ENCODE measurements at places on chromosomes 12 and 14.

DNA sequence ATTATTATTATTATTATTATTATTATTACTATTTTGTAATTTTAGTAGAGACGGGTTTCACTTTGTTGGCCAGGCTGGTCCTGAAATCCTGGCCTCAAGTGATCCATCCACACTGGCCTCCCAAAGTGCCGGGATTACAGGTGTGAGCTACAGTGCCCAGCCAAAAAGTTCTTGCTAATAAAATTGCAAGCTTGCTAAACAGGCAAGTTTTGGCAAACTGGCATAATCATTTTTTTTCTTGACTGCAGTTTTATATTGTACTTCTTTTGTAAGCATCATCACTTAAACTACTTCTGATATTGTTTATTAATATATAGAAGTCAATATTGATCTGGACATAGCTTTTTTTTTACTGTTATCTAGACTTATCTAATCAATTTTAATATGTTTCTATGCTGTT is 536.4 kb downstream of the LRFN5 start:
- no peak for DNase-seq

- peak; percentile 30 for DNase-seq
These were observed 58.1 kb downstream of the PLEKHG3 start for GRCh38 chr14:64762044-64763034.

DNA sequence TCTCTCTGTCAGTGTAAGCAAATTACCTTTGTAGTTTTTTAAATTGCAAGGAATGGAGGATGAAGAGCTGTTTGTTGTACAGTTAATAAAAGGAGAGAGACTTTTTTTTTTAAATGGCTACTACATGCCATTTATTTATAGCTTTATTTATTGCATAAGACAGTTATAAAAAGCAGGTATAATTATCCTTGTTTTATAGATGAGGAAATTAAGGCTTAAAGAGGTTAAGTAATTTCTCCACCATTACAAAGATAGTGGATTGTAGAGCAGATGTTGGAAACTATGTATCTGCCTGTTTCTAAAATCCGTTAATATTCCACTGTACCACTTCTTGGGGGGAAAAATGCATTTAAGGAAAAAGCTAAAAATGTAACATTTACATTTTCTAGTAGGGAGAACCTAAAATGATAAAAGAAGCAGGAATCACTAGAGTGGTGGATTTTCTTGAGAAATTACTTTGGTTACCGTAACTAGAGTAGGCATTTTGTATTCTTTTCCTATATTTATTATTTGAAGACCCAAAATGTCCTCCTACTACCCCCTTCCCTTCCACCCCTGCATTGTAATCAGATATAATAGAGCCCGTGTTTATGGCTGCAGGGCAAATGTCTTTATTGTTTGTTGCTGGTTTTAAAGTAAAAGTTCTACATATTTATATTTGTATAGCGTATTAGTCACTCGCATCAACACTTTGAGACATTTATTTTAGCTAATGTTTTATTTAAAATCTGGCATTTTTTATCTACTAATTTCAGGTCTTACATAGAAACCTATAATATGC is 2.3 kb downstream of the SNAPC1 start:
- no peak for DNase-seq

GRCh38 chr12:18436170-18436569 is 174.9 kb downstream of the PIK3C2G start:
- no peak for DNase-seq

GRCh38 chr12:89382328-89382727 is 30.0 kb upstream of the DUSP6 start:
- no peak for DNase-seq

- DNase-seq = no peak
These were observed 19.1 kb downstream of the BBS10 start for GRCh38 chr12:76329159-76329558.

GRCh38 chr14:45140661-45141187 is 5.0 kb downstream of the FANCM start:
- DNase-seq = no peak

- no peak for DNase-seq
These were observed 72.9 kb upstream of the FOXN3 start for GRCh38 chr14:89489761-89490437.

DNA sequence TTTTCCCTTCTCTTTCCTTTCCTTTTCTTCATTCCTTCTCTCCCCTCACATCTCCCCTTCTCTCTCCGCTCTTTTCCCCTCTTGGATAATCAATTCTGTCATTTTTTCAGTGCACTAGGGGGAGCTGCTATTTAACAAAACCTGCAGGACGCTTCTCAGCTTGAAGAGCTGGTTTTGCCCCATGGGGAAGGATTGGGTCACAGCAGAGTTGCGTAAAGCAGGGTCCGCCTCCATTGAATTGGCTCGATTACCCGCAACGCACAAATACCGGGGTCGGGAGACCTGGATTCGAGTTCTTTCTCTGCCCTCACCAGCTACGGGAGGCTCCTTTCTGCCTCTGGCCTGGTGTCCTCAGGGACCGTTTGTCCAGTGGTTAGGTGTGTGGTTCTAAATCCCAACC is 42.1 kb upstream of the CHGA start:
- no peak for DNase-seq

DNA sequence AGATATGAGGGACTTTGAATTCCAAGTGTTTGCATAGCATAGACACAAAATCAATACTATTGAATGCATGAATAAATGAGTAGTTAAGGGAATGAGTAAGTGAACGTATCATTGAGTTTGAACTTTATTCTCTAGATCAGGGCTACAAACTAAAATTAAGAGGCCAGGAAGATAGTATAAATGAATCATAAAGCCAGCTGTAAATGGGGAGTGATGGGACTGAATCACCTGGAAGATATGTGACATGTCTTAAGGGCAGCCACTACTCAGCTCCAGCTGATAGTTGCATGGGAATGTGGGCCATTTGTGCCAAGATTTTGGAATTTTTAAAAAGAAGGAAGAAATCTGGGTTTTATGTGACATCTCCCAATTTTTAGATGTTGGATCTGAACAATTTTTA is 229.9 kb downstream of the AKAP6 start:
- no peak for DNase-seq

DNA sequence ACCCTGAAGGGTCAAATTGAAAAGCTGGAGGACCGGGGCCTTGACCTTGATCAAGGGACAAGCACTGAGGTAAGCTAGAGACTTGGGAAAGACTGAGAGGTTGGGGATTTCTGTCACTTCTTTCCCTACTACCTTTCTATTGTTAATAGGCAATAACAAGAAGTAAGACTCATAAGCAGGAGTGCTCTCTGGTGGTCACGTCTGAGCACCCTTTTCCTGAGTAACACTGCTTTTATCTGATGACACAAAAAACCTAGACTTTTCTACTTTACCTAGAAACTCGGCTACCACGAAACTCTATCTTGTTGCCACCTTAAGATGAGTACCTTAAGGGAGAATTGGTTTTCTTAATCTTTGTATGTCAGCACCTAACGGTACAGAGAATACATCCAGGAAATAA is 35.5 kb upstream of the PPFIBP1 start:
- no peak for DNase-seq

DNA sequence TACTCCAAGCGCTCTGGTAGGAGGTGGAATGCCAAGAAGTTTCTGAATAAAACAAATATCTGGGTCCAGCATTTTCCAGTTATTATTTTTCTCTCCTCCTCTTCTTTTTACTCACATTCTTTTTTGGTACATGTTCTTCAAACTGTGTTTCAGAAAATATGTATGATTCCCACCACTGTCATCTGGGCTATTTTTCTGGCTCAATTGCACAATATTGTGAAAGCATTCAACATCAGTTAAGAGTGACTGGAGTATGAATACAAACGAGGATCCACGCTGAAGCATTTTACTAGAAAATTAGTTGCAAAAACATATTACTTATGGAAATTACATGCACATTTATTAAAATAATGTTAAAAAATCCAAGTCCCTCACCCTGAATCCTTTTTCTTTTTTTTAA is 61.5 kb downstream of the KCNMB4 start:
- DNase-seq = no peak

GRCh38 chr12:50070314-50071060 is 13.1 kb downstream of the ASIC1 start:
- peak; percentile 64 for DNase-seq

GRCh38 chr12:104823985-104824461 is 134.1 kb downstream of the SLC41A2 start:
- DNase-seq = no peak

DNA sequence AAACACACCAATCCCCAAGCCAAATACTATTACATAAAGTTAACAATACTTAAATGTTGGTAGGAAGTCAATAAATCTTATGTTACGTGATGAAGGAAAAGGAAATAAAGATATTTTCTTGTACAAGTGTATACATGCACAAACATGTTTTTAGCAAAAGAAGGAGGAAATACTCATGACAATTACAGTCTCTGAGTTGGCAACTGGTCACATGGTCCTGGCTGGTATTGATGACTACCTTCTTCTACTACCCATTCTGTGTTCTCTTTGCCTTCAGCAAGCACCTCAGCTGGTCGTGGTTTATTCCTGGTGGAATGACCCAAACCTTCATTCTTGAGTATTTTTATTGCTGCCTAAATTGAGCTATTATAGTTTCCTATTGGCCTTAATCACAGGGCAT is 84.8 kb downstream of the PLBD1 start:
- no peak for DNase-seq

- DNase-seq = no peak
These were observed 102.7 kb downstream of the DACT1 start for GRCh38 chr14:58740379-58740935.

DNA sequence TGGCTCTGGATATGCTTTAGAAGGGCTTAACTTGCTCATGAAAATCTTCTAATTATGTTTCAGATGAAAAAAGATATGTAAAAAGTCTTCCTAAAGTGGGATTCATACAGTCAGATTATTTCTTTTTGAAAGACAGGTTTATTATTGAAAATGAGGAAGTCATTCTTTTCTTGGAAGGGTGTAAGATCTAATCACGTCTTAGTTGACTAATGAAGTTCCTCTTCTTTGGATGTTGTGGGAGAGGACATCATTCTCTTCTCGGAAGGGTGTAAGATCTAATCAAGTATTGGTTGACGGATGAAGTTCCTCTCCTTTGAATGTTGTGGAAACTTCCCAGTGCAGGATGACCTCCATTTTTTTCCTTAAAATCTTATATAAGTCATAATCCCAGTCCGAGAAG is 74.9 kb downstream of the ALG10 start:
- DNase-seq = no peak

- DNase-seq = no peak
These were observed 162.6 kb downstream of the PELI2 start for GRCh38 chr14:56280843-56281242.

- no peak for DNase-seq
These were observed 22.9 kb downstream of the TDP1 start for GRCh38 chr14:89978656-89979055.

GRCh38 chr14:87002776-87003175 is 990.2 kb downstream of the GALC start:
- DNase-seq = no peak

GRCh38 chr12:114275932-114276785 is 129.8 kb downstream of the TBX5 start:
- no peak for DNase-seq

DNA sequence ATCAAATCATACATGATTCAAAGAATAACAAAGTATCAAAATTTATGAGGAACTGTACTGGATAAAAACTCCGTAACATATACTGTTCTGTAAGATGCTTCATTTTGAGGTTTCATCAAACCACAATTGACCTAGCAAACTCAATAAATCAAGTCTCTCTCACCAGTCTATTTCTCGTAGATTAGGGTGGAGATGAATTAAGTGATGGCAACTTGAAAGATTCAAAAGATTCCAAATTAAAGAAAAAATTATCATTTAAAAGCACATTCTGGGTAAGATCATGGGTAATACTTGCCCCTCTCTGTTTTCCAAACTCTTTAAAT is 74.4 kb downstream of the PAPLN start:
- DNase-seq = no peak

- DNase-seq = no peak
These were observed 58.0 kb upstream of the TSPAN9 start for GRCh38 chr12:3019005-3019680.

- no peak for DNase-seq
These were observed 1.3 kb downstream of the DTX1 start for GRCh38 chr12:113057565-113058485.

GRCh38 chr14:68885226-68886108 is 92.6 kb upstream of the ZFP36L1 start:
- no peak for DNase-seq

DNA sequence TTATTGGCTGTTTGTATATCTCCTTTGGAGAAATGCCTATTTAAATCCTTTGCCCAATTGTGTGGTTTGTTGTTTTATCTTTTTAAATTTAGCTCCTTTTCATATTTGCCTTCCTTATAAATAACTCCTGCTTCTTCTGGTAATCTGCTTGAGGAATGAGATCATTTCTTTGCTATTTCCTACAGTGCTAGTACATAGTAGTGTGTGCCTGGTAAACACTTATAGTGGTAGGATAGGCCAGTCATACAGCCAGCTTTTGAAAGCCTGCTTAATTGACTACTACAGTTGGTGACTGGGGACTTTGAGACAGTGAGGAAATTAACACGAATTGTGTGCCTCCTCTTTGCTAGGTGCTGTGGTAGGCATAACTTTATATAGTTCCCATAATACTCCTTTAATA is 68.7 kb downstream of the BORCS5 start:
- DNase-seq = no peak

DNA sequence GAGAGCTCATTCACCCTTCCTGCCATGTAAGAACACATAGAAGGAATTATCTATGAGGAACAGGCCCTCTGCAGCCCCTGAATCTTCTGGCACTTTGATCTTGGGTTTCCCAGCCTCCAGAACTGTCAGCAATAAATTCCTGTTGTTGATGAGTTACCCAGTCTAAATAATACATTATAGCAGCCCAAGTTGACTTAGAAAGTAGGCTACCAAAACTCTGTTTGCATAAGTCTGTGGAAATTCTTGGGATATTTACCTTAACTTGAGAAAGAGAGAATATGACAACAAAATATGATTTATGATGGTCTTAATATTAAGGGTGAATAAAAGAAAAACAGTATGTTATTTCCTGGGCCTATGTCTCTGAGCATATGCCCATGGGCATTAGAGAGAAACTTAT is 433.0 kb upstream of the LMO3 start:
- no peak for DNase-seq

- no peak for DNase-seq
These were observed 47.7 kb downstream of the CYP46A1 start for GRCh38 chr14:99731547-99732435.

GRCh38 chr12:121934309-121934664 is 15.9 kb downstream of the CFAP251 start:
- no peak for DNase-seq

DNA sequence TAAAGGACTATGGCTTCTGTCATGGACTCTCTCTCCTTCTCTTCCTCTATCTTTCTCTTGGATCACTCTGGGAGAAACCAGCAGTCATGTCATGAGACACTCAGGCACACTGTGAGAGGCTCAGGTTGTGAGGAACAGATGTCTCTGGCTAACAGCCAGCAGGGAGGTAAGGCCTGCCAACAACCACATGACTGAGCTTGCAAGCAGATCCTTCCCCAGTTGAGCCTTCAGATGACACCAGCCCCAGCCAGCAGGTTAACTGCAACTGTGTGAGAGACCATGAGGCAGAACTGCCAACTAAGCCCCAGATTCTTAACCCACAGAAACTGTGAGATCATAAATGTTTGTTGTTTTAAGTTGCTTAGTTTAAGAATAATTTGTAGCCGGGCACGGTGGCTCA is 90.6 kb downstream of the VCPKMT start:
- DNase-seq = no peak
